ENCODE measurements at places on chromosomes 1 and 21.

- no peak for DNase-seq
These were observed 139.0 kb upstream of the TMEM51 start for GRCh38 chr1:15014516-15014915.

DNA sequence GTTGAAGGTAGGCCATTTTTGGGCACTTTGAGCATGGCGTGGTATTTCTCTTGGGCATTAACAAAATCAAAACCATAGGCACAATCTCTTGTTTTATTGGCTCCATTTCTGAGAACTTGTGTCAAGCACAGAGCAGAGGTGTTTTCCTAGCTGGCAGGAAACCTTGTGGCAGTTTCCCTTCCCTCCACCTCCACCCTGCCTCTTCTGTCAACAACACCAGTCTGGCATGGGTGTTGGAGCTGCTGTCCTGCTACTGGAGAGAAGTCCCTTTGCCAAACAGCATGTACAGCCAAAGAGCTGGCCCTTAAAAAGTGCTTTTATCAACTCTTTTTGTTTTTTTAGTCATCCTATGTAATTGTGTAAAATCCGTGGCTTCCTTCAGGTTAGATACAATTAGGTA is 16.0 kb downstream of the ATP1A1 start:
- no peak for DNase-seq

DNA sequence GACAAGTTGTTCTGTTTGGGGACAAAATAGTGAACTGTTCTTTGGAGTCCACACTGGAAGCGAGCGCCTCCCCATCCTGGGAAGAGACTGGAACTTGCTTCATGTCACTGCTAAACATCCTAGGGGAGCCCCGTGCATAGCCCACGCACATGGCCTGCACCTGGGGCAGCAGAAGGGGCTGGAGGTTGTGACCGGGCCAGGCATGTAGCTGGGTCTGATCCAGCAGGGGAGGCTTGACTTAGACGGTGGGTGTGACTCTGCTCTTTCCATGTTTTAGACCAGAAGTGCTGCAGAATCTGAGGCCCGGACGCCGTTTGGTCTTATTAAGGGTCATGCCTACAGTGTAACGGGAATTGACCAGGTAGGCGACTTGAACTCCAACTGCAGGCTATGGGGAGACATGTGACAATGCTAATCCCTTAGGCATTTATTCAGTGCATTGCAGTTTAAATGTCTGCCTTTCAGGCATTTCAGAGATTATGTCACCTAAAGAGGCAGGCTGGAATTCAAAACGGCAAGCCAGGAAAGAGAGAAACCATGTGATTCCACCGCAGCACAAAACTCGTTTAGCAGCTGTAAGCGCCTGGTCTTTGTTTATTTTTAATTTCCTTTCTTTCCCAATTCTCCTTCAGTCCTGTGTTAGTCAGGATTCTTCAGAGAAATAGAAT is 21.8 kb downstream of the CAPN9 start:
- peak; percentile 72 for DNase-seq

GRCh38 chr21:45941338-45941710 is 40.2 kb upstream of the COL6A1 start:
- no peak for DNase-seq

DNA sequence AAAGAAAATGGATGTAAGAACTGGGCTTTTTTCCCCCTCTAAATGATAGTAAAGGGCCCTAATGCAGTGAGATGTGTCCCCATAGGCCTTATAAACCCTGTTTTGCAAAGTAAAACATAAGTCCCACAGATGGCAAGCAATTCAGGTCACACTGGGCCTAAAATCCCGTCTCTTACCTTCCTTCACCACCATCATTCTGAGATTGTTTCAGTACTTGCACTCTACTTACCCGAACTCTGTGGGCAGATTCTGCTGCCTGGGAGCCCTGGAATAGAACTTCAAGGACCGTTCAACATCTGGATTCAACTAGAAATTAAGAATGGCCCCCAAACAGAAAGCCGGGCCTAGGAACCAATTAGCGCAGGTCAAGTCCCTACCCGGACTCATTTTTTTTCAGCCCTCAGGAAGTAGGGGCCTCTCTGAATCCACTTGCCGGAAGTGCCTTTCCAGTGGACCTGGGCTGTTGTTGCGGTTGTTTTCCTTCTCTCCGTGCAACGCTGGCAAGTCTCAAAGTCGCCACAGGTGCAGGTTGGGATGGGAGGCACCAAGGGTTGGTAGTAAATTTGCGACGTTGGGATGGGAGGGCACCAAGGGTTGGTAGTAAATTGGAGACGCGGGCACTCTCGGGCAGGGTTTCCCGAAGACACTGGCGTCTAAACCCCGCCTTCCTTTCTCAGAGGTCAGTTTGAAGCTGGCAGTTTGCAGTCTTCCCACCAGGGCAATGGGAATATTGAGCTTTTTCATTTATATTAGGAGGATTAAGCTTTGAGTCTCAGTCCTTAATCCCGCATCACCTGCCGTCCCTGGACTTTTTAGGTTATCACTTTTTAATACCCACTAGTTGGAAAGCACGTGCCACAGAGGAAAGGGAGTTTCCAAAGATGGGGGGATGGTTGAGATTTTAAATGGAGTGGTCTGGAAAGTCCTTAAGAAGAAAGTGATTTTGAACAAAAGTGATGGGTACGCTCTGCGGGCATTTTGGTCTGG is at the start of gene TMEM69:
Gene TMEM69, plus strand, starts transcription at position 428 of the 987 bp plus-strand sequence. CDS start 2,888 bp downstream, outside the sequence.
- DNase-seq = peak; percentile 77

DNA sequence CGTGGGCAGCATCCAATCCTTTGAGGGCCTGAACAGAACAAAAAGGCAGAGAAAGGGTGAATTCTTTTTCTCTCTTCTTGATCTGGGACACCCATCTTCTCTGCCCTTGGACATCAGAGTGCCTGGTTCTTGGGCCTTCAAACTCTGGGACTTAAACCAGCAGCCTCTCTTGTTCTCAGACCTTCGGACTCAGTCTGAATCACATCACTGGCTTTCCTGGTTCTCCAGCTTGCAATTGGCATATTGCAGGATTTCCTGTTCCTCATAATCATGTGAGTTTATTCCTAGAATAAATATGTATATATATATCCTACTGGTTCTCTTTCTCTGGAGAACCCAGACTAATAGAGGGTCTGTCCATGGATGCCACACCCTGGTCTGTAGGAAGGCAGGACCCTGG is 16.3 kb upstream of the TENT5C start:
- DNase-seq = no peak

- DNase-seq = no peak
These were observed 82.2 kb downstream of the LMO4 start for GRCh38 chr1:87410776-87411480.

DNA sequence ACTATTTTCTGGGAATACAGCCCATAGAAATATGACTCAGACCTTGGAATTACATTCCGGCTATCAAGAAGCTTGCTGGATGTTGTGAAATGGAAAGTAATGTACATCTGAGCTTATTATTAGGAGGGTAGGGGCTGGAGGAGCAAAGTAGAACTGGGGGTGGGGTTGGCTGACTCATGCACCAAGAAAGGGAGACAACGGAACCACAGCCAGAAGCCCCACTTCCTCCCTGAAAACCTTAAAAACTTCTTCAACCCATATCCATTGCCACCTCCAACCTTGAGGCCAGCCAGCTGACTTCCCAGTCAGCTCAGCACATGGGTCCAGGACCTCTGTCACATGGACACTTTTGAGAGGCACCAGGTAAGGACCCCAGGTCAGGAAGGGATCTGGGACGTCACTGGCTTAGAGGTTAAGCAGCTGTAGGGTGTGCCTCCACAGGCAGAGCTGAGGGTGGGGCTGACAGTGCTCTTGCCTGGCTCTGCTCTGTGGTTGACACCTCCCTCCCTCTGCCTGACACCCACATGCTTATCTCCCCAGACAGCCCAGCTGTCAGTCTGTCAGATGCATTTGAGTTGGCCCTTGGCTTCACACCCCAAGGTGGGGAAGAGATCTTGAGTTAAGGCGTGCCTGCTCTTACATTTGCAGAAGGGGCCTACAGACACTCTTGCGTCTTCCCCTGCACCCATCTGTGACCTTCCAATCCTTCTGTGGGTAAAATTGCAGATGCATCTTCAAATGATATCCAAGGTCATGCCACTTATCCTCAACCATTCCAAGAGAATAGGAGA is 5.7 kb upstream of the ZNF683 start:
- DNase-seq = peak; percentile 95

DNA sequence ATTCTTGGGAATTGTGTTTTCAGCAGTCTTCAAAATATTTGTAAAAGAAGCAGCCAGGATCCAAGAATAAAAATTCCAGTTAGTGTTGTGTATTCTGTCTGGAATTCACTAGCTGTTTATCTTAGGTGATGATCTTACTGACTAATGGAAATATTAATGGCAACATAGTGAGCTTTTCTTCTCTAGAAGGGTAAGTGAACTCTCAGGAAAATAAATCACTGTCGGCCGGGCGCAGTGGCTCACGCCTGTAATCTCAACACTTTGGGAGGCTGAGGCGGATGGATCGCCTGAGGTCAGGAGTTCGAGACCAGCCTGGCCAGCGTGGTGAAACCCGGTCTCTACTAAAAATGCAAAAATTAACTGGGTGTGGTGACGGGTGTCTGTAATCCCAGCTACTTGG is 87.4 kb upstream of the KIF1B start:
- DNase-seq = peak; percentile 90

GRCh38 chr1:1003618-1004419 is 3.9 kb upstream of the HES4 start:
- no peak for DNase-seq

- DNase-seq = no peak
These were observed 2.7 kb upstream of the NEGR1 start for GRCh38 chr1:72285074-72285425.

DNA sequence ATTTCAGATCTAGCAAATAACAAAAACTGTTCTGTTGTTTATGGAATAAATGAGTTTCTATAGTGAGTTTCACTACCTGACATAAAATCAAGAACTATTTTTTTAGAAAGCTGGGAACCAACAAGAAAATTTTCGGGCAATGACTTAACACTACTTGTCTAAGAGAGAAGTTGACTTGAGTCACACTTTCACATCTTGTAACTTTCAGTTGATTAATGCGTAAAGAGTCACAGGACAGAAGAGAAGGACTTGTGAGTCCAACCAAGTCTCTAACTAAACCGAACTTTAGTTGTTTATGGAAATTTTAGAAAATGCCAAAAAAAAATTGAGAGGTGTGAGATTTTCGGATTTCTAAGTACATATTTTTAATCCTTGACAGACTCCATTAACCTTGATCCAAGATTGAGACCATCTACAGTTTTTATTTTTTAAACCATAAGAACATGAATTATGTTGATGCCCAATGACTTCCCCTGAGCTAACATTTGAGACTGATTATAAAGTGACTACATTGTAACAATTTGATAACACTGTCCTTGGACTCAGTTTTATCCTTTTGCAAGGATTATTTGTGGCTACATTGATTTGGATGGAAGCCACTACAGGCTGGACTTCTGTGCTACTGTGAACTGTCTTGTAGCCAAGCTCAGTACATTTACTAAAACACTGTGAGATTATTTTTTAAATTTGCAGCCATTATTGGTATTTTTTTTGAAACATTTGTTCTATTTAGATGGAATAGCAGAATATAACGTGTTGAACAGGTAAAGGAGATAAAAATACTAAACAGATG is 284.0 kb downstream of the PTPRC start:
- DNase-seq = no peak

- DNase-seq = no peak
These were observed 16.4 kb upstream of the CCDC190 start for GRCh38 chr1:162877412-162877811.

DNA sequence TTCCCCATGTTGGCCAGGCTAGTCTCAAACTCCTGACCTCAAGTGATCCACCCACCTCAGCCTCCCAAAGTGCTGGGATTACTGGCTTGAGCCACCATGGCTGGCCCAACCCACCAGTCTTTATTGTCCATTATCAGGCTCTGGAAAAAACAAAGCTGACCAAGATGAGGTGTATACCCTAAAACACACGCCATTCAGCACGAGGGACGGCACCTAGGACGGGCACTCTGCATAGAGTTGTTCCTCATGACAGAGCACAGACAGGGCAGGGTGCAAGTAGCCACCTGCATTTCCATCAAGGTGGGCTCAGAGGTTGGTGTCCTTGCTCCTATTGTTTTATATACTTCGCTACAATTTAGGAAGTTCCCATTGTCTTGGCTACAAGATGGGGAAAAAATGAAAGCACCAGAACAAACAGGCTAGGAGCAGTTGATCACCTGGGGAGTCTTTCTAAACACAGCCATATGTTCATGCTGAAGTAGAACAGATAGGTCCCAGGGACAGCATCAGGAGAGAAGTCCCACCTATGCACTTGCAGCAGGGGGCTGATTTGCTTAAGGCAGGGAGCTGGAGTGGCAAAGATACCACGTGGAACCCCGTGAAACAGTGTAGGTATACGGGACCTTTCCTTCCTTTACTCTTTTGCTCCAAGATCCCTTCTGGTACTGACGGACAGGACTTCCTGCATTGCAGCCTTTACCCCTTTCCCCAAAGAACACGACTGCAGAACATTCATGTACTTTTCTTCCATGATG is 4.5 kb downstream of the KRTCAP2 start:
- DNase-seq = no peak

DNA sequence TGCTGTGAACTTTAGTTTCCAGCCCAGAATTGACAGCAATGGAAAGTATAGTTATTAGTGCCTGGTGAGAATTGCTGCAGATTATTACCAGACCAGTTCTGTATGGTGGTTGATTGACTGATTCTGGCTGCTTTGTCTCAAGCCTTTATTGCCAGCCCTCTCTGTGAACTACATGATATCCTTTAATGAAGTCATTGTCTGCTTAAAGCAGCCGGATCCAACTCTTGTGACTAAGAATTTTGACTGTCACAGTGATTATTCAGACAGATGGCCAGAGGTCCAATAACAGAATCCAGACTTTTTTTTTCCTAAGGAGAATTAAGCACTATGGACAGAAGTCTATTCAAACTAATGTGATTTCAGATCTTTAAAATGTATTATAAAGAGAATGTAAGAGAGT is 1548.6 kb upstream of the B3GALT2 start:
- DNase-seq = no peak

DNA sequence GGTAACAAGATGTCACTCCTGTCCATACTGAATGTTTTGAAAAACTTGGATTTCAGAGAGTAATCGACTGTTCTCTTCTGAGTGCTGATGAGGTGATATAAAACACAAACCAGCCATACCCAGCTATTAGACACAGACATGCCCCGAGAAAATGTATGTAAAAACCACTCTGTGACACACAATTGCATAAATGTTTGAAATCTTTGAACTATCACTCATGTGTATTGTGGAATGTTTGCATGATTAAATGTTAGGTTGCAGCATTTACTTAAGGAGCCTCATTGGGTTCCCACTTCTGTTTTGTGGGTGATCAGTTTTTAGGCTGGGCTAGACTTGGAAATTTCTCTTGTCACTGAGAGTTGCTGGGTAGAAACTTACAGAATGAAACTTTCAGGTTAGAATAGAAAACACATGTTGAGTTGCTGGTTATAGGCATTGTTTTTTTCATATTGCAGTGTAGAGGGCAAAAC is 270.4 kb upstream of the B3GALT2 start:
- peak; percentile 31 for DNase-seq

- DNase-seq = no peak
These were observed 45.3 kb upstream of the MTF2 start for GRCh38 chr1:93033785-93034184.

DNA sequence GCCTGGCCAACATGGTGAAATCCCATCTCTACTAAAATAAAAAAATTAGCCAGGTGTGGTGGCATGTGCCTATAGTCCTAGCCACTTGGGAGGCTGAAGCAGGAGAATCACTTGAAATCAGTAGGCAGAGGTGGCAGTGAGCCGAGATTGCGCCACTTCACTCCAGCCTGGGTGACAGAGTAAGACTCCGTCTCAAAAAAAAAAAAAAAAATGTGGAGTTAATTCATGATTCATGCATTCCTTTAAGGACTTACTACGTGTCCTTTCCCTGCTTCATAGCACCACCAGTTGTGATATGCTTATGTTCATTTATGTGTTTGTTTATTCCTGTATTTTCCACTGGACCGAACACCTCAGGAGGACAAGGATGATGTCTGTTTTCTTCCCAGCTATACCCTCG is 12.7 kb upstream of the PRELP start:
- DNase-seq = peak; percentile 76
